ENCODE measurements at places on chromosomes 1 and 21.
A peak's percentile ranks its signal among the peaks of the same experiment; 100 is the strongest.

DNA sequence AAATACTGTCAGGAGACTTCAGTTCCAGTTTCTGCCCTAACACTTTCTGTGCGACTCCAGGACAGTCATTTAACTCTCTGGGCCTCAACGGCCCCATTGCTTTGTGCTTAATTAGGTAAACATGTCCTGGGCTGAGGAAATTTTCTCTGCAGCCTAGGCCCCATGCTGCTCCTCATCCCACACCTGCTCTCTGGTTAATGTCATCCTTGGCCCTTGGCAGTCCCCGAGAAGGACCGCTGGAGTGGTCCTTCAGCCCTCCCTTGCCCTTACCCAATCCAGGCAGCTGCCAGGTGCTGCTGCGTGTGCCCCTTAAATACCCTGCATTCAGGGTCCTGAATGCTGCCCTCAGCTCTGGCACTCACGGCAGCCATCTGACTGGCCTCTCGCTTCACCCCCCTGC lies 18.7 kb downstream of the UBL4B start:
- DNase-seq: no peak

DNA sequence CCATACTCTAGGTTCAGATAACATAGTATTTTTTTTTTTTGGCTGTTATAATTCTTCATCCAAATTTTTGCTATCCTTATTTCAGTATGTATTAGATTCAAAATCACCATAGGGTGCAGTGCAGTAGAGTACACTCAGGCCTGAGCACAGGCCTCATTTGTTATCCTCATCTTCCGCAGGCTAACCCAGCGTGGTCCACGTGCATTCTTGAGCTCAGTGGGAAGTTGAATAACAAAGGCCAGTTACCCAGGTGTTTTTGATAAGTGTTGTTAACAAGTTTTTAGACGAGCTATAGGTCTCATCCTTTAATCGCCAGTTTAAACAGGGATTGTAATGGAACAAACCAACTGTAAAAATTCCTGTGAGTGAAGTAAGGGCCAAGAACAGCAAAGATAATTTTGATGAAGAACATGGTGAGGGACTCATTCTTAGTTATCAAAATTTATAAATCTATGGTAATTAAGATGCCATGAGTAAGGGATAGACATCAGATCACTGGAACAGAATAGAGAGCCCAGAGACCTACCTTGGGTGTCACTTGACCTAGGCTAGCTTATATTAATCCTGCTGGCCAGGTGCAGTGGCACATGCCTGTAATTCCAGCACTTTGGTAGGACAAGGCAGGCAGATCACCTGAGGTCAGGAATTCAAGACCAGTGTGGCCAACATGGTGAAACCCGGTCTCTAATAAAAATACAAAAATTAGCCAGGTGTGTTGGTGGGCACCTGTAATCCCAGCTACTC lies 22.0 kb downstream of the FLVCR1 start:
- DNase-seq: no peak

- no peak for DNase-seq
Measured at GRCh38 chr1:198560161-198560560, 19.7 kb upstream of the ATP6V1G3 start.

GRCh38 chr1:71804140-71804539 lies 478.2 kb downstream of the NEGR1 start:
- DNase-seq: no peak

DNA sequence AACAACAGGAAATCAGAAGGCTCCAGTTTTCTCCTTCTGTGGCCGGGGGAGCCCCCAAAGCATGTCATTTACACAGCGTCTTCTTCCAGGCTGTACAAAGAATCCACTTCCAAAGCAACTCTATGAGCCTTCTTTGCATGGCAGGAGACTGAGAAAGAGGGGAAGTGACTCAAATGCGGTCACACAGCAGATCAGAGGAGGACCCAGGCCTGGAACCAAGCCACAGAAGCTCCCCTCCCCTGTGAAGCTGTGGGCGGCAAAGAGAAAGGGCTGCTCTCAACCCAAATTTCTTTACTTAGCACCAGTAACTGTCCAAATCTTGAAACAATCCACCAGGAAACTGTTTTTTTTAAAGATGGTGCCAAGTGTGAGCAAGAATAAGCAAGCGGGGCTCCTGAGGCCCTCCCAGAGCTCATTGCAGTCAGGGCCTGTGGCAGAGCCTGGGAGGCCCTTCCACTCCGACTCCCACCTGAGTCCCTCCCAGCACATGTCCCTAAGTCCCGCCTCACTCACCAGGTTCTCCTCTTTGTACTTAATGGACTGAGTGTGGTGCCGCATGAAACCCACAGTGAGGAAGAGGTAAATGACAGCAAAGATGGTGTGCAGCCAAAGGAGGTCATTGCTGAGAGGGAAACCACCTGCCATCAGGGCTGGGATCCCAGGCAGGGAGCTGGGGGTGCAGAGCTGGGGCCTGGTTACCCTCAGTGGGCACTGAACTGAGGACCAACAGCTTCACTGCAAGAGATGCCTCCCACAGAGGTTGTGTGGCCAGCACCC lies 15.9 kb downstream of the TMEM63A start:
- DNase-seq: peak; percentile 66

DNA sequence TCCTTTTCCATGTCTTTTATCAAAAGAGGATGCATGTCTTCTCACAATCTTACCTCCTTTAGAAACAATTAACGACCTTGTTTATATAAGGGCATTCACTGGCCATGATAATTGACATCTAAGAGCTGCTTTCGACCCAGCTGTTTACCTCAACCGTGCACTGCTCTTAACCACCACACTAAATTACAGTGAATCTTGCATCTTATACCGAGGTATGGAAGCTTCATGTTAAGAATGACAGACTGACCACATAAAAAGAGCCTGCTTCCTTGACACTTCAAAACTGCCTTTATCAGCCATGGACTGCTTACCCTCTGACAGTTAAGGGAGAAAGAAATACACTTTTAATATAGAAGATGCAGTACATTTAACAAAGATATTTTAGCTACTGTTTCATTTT lies 301.7 kb upstream of the LYPLAL1 start:
- DNase-seq: no peak

DNA sequence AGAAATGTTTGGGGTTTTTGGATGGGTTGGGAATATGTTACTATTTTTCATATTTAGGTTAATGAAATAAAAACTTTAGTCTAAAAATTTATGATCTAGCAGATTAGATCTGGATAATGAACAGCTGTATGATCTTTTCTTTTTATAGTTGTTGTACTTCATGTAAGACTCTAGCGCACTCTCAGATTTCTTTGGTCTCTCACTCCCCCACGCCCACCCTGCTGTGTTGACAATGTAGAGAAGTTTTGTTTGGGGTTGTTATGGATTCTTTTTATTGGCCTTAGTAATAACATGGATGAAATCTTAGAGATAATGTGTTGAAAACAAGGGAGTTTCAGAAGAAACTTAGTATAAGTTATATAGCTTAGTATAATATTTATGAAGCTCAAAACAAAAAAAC lies 5.5 kb downstream of the KLF18 start:
- DNase-seq: no peak

GRCh38 chr1:3772715-3773571 lies at the start of gene SMIM1:
Gene SMIM1, plus strand, starts transcription at chr1:3772749. Its CDS starts 2,625 bp downstream, at chr1:3775374.
- no peak for DNase-seq

DNA sequence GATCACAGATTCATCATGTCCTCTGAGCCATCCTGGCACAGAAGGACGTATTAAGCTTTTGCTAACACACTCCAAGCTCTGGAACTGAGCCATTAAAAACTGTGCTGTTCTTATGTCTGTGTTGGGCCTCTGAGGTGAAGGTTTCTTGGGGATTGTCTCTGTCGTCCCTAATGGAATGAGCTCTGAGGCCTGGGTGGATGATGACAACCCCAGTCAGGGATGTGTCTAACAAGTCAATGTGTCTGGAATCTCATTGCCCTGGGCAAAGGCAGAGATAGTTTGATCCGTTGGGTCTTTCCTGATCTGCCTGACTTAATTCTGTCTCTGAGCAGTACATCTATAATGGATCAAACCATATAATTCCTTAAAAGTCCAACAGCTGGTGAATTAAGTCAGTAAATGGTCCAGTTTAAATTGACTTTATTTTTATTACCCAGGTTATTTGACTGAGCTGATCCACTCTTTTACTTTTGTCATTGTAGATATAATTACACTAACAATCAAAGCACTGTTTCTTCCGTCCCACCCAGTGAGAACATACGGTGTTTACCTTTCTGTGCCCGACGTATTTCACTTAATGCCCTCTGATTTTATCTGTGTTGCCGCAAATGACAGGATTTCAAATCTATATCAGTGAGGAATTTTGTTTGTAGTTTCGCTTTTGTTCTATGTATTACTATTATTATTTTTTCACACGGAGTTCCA lies 38.8 kb upstream of the OR2B11 start:
- no peak for DNase-seq

DNA sequence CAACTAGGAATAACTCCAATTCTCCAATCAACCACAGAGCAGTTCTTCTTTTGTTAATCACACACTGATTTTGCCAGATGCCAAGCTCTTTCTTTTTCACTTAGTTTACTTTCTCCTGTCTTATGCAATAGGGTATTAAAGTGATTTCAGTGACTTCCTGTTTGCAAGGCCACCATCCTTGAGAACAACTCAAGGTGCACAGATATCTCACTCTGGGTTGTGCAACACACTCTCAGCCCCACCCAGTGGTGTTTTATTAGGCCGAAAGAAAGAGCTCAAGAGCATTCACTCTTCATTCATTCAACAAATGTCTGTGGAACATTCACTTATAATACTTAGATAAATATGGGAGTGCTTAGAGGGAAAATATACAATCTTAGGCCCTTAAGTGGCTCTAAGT lies 352.5 kb downstream of the ZNF326 start:
- no peak for DNase-seq

GRCh38 chr1:36513676-36514473 lies 31.2 kb upstream of the CSF3R start:
- DNase-seq: no peak

GRCh38 chr1:15950763-15951295 lies 25.1 kb downstream of the ZBTB17 start:
- DNase-seq: peak; percentile 25

DNA sequence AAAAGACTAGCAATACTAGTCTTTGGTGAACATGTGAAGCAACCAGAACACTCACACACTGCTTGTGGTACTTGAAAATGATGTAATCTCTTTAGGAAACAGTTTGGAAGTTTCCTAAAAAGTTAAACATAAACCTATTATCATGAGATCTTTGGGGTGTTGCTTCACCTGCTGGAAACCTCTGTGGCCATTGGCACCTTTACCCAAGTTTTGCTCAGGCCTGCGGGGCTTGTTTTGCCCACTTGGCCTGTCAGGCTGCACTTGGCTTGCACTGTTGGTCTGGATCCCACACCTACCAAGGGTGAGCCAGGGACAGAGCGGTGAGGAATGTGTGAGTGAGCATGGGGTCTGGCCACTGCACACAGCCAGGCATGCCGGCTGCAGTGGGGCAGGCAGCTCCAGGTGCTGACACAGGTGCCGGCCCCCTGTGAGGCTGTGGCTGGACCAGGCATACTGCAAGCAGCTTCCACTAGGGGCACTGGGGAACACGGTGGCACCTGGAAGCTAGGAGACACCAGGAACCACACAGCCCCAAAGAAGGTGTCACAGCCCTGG lies 14.4 kb upstream of the FNBP1L start:
- DNase-seq: no peak

GRCh38 chr1:8127171-8127641 lies 101.1 kb upstream of the ERRFI1 start:
- no peak for DNase-seq

DNA sequence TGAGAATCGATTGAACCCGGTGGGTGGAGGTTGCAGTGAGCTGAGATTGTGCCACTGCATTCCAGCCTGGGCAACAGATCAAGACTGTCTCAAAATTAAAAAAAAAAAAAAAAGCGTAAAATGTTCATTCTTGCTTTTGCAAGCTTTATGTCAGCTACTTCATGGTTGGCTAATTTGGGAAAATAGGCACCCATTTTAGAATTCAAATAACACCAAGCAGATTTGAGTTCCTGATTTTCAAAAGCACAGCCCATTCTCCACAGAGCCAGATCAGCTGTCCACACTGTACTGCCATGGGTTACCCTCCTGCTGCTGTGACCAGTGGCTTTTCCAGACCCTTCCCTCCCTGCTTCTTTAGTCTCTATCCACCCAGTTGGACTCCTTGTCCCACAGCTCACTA lies 4.4 kb downstream of the THEM5 start:
- DNase-seq: no peak

DNA sequence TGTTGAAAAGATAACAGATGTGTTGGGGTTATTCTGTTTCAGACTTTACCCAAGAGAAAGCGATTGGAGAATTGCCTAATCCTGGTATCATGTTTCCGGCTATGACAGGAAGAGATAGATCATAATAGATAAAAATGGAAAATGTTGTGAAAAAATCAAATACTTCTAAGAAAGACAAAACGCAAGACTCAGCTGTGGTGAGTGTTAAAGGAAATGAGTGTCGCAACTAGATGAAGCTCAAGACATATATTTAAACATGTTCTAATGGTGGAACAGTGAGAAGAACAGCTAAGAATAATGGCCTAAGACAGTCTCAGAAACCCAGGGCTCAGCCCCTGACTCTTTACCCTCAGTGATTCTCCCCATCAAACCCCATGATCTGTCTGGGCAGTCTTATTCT lies 426.7 kb upstream of the RUNX1 start:
- no peak for DNase-seq

- DNase-seq: no peak
Measured at GRCh38 chr1:170513138-170513537, 18.8 kb upstream of the GORAB start.

DNA sequence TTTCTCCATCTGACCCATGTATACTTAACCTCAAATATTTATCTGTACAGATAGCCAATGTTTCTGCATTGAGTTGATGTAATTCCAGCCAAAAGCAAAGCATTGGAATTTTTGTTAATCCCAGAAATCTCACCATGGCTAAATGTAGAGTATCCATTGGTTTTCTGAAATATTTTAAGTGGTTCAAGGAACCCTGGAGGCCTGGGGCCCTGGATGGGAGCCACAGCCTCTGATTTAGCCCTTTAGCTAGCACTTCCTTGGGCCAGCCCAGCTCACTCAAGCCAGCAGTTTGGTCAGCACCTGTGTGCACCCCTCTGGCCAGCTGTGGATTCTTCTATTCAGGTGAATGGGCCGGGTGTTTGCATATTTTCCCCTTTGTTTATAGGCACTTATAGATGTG lies 18.8 kb upstream of the EPS8L3 start:
- no peak for DNase-seq

DNA sequence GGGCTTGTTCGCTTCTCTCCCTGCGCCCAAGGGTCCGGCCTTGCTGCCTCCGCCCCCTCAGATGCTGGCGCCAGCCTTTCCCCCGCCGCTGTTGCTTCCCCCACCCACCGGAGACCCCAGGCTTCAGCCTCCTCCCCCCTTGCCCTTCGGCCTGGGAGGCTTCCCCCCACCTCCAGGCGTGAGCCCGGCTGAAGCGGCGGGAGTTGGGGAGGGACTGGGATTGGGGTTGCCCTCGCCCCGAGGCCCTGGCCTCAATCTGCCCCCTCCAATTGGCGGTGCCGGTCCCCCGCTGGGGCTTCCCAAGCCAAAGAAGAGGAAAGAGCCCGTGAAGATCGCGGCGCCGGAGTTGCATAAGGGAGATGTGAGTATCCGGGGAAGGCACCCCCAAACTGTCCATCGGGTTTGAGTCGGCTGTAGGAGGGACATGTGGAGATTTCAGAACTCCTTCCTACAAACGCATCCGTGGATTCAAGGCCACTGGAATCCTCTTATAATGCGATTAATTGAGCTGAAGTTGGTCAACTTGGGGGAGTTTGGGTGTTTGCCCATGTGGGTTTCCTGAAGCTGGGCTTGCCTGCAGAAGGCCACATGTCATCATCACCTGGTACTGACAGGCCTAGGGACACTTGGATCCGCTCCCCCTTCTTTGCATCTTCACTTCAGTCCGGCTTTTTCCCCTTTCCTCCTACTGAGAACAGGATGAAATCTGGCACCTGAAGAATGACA lies 707 bp downstream of the PRCC start:
- no peak for DNase-seq
